ENCODE measurements at places on chromosomes 16 and 17.
A peak's percentile ranks its signal among the peaks of the same experiment; 100 is the strongest.

- no peak for DNase-seq
Measured at GRCh38 chr17:3976675-3977171, 12.5 kb upstream of the ATP2A3 start.

DNA sequence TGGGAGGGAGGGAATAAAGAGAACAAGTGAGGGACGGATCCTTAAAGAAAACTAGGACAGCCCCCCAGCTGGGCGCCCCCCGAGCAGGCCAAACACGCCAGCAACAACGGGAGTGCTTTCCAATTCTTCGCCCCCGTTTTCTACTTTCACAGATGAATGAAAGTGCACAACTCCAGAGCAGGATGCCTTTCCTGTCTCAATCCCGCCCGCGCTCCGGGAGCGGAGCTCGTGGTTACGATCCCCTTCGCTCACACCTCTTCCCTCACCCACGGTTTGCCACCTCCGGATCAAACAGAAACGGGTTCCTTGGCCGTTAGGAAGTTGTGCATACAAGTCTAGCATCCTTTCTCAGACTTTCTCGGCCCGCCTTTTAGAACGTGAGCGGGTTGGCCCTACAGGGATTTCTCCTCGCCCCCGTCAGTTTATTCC lies 680 bp downstream of the SKA2 start:
- DNase-seq, result peak; percentile 9

- DNase-seq, result no peak
Measured at GRCh38 chr16:10655415-10655977, 39.2 kb downstream of the TEKT5 start.

- peak; percentile 16 for DNase-seq
Measured at GRCh38 chr16:66878067-66878466, 2.2 kb upstream of the PDP2 start.

DNA sequence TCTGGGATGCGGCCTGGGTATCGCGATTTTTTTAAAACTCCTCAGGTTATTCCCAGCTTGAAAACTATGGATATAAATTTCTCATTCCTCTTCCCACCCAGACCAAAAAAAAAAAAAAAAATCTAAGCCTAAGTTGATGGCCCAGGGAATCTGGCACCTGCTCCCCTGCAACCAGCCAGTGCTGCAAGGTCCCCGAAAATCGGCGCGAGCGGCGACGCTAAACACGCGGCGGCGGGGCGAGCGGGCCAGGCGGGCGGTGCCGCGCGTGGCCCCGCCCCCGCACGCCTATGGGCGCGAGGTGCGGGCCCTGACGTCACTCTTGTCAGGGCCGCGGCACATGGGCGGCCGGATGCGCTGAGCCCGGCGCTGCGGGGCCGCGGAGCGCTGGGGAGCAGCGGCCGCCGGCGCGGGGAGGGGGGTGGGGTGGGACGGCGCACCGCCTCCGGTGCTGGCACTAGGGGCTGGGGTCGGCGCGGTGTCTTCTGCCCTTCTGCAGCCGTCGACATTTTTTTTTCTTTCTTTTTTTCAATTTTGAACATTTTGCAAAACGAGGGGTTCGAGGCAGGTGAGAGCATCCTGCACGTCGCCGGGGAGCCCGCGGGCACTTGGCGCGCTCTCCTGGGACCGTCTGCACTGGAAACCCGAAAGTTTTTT lies at the start of gene HLF:
Gene HLF, plus strand, starts transcription at position 316 of the 654 bp plus-strand sequence. CDS start 525 bp downstream, outside the sequence.
- DNase-seq, result peak; percentile 62

- DNase-seq, result no peak
Measured at GRCh38 chr17:20172376-20172775, 163.2 kb downstream of the SPECC1 start.

GRCh38 chr17:8695241-8695640 lies 49.4 kb downstream of the CCDC42 start:
- DNase-seq, result no peak

DNA sequence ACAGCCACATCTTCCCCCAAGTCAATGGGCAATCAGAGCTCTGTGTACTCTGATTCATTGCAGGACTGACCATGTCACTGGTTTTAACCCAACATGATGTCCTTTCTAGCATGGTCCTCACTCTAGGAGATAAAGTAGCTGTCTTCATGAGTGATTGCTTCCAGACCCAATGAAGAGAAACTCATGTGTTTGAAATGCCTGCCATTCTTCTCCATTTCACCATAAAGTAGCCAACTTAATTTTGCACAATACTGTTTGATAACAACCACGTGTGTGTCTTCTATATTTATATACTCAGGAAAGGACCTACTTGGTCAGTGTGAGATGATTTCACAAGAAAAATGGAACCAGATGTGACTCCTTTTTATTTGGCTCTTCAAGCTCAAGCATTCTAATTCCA lies 172.5 kb downstream of the AXIN2 start:
- DNase-seq, result no peak

- no peak for DNase-seq
Measured at GRCh38 chr16:11389631-11390565, 44.6 kb downstream of the RMI2 start.

- DNase-seq, result no peak
Measured at GRCh38 chr17:30309591-30309990, 17.8 kb upstream of the BLMH start.

GRCh38 chr17:65559804-65560627 lies 1.4 kb downstream of the AXIN2 start:
- no peak for DNase-seq

- no peak for DNase-seq
Measured at GRCh38 chr17:38617074-38617860, 11.5 kb upstream of the SRCIN1 start.

GRCh38 chr17:61017317-61018006 lies 339.8 kb downstream of the BCAS3 start:
- no peak for DNase-seq

GRCh38 chr17:1918346-1919162 lies 88.7 kb downstream of the RPA1 start:
- DNase-seq, result no peak

DNA sequence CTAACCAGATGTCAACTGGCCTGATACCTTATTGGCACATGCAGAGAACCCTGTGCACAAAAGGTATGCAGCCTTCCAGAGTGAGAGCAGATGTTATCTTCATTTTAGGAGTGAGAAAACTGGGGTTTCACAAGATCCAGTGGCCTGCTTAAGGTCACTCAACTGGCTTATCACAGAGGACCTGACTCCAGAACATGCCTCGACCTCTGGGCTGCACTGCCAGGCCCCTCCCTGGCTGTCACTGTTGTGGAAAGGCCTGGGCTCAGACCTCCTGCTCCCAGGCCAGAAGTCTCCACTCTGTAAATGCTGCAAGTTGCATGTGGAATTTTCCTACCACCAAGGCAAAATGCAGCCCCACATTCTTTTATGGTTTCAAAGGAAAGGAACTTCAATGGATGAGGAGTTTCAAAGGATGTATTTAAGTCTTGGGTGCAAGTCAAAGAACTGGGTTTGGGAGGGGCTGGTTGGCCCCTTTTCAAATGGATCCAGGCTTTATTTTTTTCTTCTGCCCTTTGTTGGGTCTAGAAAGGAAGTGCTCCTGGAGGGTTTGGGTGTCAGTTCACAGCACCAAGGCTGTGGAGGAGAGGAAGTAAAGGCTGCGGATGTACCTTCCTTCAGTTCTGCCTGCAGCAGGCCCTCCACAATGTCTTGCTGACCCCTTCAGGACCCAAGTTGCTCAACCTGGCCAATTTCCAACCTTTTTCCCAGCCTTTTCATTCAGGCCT lies 30.4 kb upstream of the SMPD3 start:
- DNase-seq, result no peak

DNA sequence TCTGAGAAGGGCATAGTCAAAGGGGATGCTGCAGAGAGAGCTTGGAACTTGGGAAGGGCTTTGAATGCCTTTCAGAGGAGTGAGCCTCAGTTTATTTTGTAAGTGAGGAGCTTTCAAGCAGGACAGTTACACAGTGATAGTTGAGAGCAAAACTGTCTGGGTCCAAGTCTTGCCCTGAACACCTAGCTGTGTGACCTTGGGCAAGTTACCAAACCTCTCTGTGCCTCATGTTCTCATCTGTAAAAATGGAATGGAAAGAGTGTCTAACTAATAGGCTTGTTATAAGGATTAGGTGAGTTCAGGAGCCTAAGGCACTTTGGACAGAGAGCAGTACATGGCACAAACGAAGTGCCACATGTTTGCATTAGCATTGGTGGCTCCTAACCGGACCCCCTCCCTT lies 27.0 kb upstream of the TAC4 start:
- no peak for DNase-seq

DNA sequence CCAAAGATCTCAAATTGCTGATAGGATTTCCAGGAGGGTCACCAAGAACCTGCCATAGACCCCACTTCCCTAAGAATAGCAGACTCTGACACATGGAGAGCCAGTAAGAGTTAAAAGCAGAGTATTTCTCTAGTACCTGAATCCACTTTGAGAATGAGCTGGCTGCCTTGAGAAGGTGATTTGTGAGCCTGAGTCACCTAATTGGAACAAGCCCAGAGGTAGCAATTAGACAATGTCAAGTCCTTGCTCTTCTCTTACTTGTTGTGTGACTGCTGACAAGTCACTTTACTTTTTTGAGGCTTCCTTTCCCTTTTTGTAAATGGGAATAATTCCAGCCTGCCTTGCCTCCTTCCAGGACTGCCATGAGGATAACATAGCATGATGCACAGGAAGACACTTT lies 76.1 kb upstream of the ASIC2 start:
- DNase-seq, result no peak

GRCh38 chr16:30054451-30054850 lies 11.1 kb upstream of the ALDOA start:
- DNase-seq, result no peak

GRCh38 chr17:73696251-73696650 lies 52.0 kb upstream of the SDK2 start:
- DNase-seq, result no peak

GRCh38 chr16:82630688-82631087 lies 3.9 kb downstream of the CDH13 start:
- no peak for DNase-seq

- no peak for DNase-seq
Measured at GRCh38 chr17:79306424-79307318, 232.0 kb downstream of the ENGASE start.

GRCh38 chr17:43018008-43018853 lies 4.0 kb downstream of the VAT1 start:
- DNase-seq, result no peak

DNA sequence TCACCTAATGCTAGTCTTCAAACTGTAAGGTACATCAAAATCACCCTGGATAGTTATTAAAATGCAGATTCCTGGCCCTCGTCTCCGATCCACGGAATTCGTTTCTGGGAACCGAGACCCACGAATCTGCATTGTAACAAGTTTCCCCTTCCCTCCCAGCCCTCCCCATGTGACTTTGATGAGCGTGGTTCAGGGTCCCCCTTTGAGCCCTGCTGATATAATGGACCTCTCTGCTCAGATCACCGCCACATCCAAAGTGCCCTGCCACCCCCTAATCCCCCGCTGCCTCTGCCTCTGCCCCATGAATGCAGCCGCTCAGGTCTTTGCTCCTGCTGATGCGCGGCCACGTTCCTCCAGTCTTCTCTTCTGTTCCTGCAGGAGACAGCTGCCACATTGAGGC lies 283.1 kb downstream of the SNX29 start:
- DNase-seq, result no peak

- DNase-seq, result no peak
Measured at GRCh38 chr16:2520784-2521531, 787 bp downstream of the AMDHD2 start.

- DNase-seq, result no peak
Measured at GRCh38 chr16:17379121-17379571, 91.6 kb downstream of the XYLT1 start.

DNA sequence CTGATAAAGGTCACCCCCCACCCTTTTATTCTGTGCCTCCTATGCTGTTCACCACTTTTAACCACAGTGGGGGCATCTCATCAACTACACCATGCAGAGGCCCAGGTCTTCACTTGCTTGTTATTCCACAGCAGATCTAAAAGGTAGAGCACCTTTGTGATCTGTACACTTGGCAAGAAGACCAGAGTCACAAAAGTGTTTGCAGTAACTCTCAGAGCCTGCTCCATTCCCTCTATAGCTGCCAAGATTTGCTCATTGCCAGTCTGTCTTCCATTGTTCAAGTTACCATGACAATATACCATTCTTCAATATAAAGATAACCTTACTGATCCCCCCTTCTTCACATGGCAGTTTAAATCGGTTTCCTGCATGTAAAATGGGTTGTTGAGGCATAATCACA lies 180.0 kb downstream of the TOX3 start:
- DNase-seq, result no peak

DNA sequence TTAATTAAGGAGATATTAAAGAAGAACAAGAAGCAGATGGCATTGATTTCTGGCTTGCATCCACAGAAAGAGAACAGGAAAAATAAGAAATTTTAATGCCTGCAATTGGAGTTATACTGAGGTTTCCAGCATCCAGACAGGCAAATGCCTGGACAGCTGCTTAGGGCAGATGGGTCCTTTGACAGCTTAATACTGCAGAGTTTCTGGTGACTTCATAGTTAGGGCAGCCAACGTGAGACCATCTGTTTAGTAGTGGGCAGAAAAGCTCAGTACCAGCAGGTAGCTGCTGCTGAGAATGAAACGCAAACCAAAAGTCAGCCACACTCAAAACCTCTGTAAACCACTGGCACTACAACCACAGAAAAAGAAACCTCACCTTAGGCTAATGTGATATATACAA lies 109.8 kb downstream of the CDK5R1 start:
- DNase-seq, result no peak

DNA sequence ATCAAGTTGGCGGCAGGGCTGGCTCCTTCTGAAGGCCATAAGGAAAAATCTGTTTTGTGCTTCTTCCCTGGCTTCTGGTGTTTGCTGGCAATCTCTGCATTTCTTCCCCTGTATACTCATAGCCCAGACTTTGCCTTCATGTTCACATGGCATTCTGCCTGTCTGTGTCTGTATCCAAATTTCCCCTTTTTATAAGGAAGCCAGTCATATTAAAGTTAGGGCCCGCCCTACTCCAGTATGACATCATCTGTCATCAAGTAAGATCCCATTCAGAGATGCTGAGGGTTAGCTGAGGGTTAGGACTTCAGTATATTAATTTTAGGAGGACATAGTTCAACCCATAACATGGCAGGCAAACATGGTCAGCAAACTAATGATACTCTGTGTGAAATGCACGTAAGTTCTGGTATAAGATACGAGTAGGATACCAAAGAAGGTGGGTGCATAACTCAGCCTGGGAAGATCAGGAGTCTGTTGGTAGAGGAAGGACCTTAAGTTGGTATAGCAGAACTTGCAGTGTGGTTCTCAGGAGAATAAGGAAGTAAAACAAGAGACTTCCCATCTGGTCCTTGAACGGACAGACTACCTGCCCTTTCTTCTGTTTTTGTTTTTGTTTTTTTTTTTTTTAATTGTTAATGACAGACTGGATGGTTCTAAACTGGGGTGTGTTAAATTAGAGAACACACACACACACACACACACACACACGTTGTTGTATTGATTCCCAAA lies 13.9 kb downstream of the MAP2K6 start:
- no peak for DNase-seq

GRCh38 chr16:24214992-24215391 lies 41.1 kb upstream of the CACNG3 start:
- no peak for DNase-seq

- DNase-seq, result no peak
Measured at GRCh38 chr17:56291226-56291805, 138.0 kb downstream of the ANKFN1 start.

- no peak for DNase-seq
Measured at GRCh38 chr17:51004249-51004648, 116.4 kb downstream of the SPAG9 start.

- DNase-seq, result no peak
Measured at GRCh38 chr16:75443298-75443697, 10.0 kb upstream of the CFDP1 start.

Measured in stimulated activated CD4-positive, alpha-beta T cell treated with anti-CD3 and anti-CD28 coated beads, Interleukin-2, amount 100 ng/mL, for 4 hours (primary cell).